Non-pigmented ciliary epithelial cell (primary cell): ENCODE measurements at places on chromosomes 1 and 21.

GRCh38 chr1:117366177-117367045, 838 bp upstream of the MAN1A2 start:
- no peak for DNase-seq

DNA sequence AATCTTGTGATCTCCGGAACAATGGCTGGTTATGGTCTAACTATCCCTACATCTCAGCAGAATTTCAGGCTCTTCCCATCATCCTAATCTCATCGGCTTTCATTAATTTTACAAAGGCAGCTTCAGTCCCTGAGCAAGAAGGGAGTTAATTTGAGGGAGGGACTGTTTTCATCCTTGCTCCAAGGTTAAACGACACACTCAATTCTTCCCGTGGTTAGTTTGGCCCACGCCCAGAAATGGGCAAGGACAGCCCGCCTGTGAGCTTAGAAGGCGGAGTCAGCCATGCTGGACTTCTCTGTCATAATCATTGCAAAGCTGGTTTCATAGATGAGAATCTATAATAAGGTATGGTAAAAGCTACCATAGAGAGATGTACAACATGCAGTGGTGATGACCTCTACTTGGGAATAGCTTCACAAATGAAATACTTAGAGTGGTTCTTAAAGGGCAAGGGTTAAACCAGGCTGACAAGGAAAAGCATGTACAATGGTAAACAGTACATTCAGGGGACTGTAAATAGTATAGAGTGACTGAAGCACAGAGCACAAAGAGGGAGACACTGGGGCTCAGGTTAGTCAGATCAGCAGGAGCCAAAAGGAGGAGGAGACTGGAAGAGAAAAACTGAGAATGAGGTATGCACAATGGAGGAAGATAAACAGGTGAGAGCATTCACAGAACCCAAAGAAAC, 108.8 kb downstream of the SMYD3 start:
- no peak for DNase-seq

- no peak for DNase-seq
These were observed 10.8 kb upstream of the CDCP2 start for GRCh38 chr1:54163573-54163972.

DNA sequence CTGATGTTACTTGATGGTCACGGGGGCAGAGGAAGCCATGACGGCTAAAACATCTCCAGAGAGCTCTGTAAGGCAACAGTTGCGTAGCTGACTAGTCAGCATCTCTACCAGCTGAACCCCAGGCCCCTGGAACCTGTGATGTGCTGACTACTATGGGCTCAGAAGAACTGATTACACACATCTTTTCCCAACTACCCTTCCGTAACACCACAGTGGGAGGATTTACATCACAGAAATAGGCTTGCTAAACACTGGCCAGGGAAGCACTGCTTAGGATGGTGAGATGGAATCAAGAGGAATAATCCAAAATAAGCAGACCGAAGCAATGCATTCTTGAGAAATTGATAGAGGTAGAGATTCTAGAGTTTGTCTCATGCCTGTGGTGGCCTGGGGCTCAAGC, 122.5 kb downstream of the SMYD2 start:
- DNase-seq: no peak

GRCh38 chr21:39874759-39875158, 7.5 kb downstream of the PCP4 start:
- DNase-seq: no peak

DNA sequence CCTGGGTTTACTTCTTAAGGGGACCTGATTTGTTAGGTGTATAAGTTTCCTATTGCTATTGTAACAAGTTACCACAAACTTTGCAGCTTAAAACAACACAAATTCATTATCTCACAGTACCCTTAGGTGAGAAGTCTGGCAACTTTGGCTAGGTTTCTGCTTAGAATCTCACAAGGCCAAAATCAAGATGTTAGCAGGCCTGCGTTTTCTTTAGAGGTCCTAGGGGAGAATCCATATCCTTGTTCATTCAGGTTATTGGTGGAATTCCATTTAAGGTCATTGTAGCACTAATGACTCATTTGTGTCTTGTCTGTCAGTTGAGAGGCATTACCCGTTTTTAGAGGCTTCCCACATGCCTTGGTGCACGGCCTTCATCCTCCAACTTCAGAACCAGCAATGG, 8.2 kb upstream of the SH2D1B start:
- no peak for DNase-seq

- DNase-seq: no peak
These were observed 57.0 kb upstream of the GJB5 start for GRCh38 chr1:34697818-34698217.

GRCh38 chr21:21096956-21097355, 98.7 kb downstream of the NCAM2 start:
- DNase-seq: no peak
